ENCODE measurements at places on chromosomes 7 and 10.

DNA sequence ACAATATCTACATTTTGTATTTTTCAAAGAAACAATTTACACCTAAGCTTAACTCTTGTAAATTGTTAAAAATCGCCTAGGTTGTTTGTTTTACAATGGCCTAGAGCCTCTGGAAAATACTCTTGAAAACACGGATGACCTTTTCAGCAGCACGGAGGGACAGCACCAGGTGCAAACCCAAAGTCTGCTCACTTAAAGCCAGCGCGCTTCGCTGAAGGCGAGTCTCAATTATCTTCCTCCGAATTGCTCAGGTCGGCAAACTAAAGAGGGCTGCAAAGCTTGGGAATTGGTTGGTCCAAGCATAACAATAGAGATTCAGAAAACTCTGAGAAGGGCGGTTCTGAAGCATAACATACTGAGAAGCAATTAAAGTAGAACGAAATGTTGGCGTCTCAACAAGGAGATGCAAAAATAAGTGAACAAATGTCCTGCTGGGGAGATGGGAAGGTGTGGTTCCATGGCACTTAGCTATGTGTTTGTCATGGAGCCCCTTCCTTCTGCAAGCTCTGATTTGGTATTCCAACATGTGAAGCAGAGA, 139.9 kb upstream of the PITRM1 start:
- DNase-seq: no peak

DNA sequence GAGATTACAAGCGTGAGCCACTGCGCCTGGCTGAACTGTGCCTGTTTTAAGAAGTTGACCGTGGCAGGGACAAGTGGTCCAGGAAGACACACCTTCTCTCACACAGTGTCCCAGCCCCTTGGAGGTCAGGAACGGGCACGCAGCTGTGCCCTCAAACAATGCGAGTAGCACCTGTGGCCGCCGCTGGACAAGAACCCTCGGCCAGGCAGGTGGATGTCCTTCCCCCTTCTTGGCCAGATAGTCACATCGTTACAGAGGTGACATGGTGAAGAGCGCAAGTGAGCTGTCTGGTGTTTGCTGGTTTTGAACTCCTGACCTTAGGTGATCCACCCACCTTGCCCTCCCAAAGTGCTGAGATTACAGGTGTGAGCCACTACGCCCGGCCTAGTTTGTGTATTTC, 8.8 kb downstream of the ZFAND2A start:
- no peak for DNase-seq

DNA sequence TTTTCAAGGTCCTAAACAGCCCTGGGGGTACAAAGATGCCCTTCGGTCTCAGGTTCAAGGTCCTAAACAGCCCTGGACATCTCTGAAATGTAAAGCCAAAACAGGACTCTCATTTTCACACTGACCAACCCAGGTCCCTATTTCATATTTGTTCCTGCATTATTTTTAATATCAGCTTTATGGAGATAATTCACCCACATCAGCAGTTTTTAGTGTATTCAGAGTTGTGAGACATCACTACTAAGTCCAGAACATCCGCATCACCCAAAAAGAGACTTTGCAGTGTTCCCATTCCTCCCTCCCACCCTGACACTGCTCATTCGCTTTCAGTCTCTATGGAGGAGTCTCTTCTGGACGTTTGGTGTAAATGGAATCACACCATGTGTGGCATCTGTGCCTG, 420.2 kb downstream of the PTPRN2 start:
- DNase-seq: no peak

DNA sequence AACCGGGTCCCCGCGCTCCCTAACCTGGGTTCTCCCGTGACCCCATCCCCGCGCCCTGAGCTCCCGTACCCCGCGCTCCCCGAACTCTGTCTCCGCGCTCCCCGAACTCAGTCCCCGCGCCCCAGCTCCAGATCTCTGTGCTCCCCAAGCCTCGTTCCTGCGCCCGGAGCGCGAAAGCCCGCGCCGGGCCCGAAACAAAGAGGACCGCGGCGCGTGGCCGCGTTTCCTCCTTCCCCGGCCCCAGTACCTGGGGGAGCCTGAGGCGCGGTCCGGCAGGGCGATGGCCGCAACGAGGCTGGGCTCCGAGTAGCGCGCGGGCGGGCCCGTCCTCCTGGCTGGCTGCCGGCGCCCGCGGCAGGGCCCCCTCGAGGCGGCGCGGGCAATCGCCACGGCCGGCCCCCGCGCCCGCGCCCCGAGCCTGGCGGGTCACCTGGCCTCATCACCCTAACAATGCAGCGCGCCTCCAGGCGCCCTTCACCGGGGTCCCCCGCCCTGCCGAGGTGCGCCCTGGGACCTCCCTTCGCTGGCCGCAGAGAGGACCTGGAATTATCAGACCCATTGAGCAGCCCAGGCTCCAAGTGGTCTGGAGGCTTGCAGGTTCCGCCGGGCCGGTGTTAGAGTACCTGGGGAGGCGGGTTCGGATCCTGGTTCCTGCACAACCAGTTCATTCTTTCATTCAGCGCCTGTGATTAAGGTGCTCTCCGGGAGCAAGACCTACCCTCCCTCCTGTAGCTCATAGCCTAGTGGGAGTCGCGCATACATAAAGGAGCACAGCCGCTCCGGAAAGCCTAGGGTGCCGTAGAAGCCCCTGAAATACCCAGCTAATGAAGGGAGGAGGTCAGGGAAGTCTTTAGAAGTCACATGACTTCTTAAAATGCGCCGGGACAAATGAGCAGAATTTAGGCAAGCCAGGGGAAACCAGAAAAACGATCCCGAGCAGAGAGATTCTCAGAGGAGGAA, at the start of gene TNS3:
Gene TNS3, minus strand, starts transcription at position 308 of the 960 bp plus-strand sequence. CDS start 142,475 bp downstream, outside the sequence.
- no peak for DNase-seq

GRCh38 chr7:67392596-67393438, 396.2 kb downstream of the TYW1 start:
- no peak for DNase-seq

- DNase-seq: no peak
Measured at GRCh38 chr7:2802101-2802500, 42.0 kb downstream of the GNA12 start.

- no peak for DNase-seq
Measured at GRCh38 chr7:146875237-146875785, 758.7 kb downstream of the CNTNAP2 start.

DNA sequence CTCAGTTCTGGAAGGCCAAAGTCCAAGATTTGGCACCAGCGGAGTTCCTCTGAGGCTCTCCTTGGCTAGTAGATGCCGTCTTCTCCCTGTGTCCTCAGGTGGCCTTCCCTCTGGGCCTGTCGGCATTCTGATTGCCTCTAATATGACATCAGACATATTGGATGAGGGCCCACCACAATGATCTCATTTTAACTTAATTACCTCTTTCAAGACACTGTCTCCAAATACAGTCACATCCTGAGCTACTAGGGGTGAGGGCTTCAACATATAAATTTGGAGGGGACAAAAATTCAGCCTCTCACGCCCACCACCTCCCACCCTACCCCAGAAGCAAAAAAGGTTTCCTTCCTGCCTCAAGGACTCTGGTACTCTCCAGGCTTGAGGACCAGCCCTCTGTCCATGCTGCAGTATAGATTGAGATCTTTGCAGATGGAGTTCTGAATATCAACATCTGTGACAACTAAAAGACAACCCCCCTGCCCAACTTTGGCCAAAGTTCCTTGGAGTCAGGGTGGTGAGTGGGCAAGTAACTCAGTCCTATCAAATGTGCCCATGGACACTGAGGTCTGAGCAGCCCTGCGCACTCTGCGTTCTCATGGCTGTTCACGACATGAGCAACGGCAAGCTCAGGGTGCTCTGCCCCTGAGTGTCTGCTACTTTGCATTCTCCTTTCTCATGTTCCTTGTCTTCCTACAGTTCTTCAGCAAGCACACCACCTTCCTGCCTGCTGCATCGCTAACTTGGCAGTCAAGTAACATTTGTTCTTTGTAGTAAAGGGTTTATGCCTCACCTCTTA, 11.5 kb downstream of the TMEM176B start:
- no peak for DNase-seq

GRCh38 chr10:102653060-102653459, 8.8 kb downstream of the TRIM8 start:
- no peak for DNase-seq

- no peak for DNase-seq
Measured at GRCh38 chr10:108385963-108386362, 1221.5 kb upstream of the SORCS1 start.

DNA sequence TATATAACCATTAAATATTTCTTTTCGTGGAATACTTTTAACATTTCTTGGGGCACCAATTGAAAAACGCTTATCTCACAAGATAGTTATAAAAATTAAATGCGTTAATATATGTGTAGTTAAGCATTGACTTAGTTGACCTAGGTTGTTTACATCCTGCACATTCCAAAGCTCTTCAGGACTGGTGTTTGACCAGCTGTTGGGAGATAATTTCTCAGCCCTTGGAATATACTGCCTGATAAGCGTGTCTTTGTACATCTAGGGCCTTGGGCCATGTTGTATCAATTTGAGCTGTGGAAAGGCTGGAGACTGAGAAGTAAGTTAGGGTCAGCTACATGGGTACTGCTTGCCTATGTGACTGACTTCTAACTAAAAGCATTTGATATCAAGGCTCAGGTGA, 90.0 kb upstream of the AOAH start:
- DNase-seq: no peak

- peak; percentile 9 for DNase-seq
Measured at GRCh38 chr10:59865101-59865500, 41.3 kb downstream of the CCDC6 start.

Measured in cerebellar nuclear complex (tissue), 1 donor.